ENCODE measurements at places on chromosomes 5 and 9.

- no peak for DNase-seq
Observed at GRCh38 chr9:86690034-86690433, 257.3 kb downstream of the GAS1 start.

DNA sequence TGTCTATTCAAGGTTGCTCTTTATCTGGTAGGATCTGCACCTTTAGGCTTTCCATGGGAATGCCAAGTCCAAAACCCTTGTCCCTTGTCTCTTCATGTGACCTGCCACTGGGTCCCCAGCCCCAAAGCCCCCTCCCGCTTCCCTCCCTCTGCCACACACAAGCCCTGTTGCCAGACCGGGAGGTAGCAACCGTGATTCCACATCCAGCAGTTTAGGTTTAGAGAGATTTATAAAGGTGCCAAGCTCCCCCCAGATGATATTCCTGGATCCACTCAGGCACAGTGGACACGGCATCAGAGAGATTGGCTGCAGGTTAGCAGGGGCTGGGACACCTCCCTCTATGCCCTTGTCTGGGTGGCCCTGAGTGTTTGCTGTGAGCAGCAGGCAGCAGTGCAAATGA lies 504.7 kb downstream of the CCDC171 start:
- DNase-seq = no peak

DNA sequence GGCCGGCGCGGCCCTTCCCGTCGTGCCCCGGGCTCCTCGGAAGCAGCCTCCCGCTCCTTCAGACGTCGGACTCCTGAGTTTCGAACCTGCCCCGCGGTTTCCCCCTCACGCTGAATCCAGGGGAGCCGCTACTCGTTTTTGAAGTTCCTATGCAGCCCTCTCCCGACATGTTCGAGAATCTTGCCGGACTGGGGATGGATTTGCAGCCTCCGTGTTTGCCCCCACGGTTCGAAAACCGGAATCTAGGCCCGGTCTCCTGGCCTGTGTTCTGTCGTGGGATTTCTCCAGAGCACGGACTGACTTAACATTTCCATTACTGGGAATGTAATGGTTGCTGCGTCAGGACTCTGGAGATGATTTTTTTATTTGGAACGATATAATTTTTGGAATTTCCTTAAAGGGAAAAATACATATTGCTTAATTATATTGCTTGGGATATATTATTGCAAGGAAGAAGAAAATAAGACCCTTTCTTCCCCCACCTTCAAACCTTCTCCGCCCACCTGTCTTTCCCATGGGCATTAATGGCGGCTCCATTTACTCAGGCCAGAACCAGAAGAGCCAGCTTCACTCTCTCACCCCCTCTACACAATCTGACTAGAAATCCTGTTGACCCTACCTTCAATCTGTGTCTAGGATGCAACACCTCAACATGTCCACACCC lies 8.5 kb upstream of the MGAT1 start:
- DNase-seq = peak; percentile 31

DNA sequence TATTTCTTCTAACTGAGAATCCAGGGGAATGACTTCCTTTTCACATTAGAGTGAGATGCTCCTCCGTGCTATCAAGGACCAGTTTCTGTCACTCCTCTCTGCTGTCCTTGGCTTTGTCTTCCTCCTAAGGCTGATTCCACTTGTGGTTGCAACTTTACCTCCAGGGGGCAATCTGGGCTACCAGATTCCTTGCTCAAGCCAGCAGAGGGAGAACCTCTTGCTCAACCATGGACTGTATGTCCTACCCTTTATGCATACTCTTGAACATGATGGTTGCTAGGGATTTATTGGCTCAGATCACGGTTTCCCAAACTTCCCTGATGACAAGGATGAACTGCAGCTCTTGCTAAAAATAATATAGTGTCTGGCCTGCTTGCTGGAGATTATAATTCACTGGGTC lies 24.0 kb downstream of the NNT start:
- no peak for DNase-seq

DNA sequence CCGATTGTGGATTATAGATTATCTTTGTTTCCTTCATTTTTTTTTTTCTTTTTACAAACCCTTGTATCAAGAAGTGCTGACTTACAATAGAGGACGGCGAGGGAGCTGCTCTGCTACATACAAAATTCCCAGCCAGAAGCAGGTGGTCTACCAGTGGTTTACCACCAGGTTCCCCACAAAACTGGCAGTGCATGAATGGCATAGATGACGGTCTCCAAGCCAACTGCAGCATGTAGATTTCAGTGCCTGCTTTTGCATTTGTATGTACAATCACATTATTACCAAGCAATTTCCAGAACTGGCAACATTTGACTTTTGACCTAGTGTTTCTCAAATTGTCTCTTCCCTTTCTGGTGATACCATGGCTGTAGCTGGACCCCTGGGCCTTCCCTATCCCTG lies 84.0 kb downstream of the ACER2 start:
- DNase-seq = no peak

GRCh38 chr9:93035821-93036351 lies 22.6 kb upstream of the SUSD3 start:
- no peak for DNase-seq

DNA sequence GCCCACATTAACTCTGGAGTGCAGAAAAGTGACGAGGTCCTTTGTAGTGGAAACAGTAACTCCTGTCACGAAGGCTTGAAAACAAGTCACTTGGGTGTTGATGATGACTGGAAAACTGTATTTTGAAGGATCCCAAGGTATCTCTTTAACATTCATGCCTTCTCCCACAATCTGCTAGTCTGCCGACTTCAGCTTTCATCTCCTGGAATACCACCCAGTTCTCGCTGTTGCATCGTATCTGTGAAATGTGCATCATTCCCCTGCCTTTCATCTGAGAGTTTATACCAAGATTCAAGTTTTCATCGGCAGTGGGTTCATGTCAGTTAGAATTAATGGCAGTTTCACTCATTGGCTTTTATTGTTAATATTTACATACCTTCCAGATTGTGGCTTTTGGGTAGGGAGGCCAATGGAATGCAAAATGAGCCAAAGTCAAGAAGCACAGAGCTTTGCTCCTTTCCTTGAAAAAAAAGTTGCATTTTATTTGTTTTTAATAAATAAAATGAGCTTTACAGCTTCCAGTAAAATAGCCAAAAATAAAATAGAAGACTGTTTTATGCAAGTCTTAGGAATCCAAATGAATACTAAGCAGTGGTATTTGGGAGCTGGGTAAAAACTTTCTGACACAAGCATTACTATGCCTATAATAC lies 575.2 kb upstream of the WWC1 start:
- DNase-seq = no peak

GRCh38 chr5:14102666-14103065 lies 40.5 kb upstream of the TRIO start:
- DNase-seq = no peak

DNA sequence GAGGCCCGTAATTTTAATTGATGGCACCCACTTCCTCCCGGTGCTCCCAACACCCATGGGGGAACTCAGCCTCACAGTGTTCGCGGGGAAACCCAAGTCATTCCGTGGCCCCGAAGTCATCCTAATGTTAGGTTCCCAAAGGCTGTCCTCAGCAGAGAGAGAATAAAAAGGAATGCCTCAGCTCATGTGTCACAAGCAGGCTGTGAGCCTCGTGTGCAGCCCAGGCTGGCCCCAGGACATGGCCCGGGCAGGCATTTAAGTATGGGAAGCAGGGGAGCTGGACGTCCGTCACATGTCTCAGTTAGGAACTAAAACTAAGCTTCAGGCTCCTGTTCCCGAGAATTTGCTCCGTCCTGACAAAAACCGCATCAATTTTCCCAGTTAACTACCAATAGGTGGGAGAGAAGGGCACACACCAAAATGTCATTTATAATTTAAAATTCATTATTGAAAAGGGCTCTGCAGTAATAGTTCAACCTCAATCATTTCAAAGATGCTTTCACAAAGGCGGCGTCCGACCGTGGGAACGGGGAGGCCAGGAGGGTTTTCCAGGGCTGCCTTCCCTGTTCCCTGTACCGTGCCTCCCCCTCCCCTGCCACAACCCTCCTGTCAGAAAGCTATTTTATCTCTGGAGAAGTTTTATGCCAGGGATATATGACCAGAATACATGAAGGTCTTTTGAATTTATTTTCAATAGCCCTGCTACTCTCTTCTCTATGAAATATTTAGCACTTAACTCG lies 137.3 kb downstream of the FSTL4 start:
- DNase-seq = no peak

GRCh38 chr9:102518324-102518723 lies 476.8 kb upstream of the CYLC2 start:
- no peak for DNase-seq

DNA sequence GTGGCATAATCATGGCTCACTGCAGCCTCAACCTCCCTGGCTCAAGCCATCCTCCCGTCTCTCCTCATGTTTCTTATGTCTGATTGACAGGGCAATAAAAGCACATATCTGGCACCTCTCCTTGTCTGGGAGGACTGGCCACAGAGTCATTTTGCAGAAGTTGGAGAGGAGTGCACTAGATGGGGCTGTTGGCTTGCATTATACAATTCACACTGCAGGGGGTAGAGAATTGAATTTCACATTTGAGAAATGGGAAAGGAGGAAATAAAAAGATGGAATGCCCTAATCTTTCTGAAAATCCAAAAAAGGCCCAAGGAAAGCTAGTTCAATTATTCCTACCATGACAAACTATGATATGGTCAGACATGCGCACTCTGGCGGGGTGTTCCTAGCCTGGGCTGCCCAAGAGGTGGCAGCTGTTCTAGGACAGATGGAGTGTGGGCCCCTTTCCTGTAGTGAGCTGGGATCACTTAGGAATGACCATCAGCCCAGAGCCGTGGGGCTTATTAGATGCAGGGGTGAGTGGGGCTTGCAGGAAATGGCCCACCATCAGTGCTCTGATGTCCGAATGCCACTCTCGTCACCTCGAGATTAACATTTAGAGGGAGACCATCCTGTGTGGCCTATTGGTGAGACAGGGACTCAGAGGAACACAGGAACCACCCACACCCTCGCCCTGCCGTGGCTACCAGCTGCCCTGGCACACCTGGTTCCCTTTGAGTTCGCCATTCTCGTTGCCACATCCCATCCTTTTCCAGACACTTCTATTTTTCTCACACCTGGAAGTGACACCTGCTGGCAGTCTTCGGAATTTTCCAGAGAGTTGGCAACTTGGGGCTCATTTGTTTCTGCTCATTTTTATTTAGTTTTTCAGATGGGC lies 21.8 kb upstream of the ANKRD18A start:
- DNase-seq = no peak

- no peak for DNase-seq
Observed at GRCh38 chr5:58066557-58066956, 393.3 kb downstream of the PLK2 start.

DNA sequence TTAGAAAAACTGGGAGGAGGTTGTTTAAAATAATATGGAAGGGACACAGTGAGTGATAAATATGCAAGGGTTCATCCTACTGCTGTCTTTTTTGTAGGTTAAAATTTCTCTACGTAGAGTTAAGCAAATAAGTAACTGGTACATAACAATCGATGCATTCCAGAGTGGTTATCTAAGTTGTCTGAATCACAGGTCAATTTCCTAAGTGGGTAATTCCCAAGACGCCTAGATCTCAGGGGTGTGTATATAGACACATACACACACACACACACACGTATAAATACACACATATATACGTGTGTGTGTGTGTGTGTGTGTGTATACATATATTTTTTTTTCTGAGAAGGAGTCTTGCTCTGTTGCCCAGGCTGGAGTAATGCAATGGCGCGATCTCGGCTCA lies 22.3 kb downstream of the CAAP1 start:
- no peak for DNase-seq

GRCh38 chr9:83043597-83043996 lies 19.3 kb downstream of the RASEF start:
- no peak for DNase-seq

GRCh38 chr9:111599092-111599954 lies at the start of gene PTGR1:
PTGR1 (minus strand) TSS chr9:111599647; CDS start chr9:111597422, 2,225 bp downstream.
- DNase-seq = no peak

GRCh38 chr5:76690037-76690679 lies 25.8 kb upstream of the F2R start:
- DNase-seq = no peak

- no peak for DNase-seq
Observed at GRCh38 chr5:133783481-133783880, 171.1 kb upstream of the FSTL4 start.

GRCh38 chr5:96629774-96630173 lies 32.4 kb upstream of the CAST start:
- DNase-seq = no peak

DNA sequence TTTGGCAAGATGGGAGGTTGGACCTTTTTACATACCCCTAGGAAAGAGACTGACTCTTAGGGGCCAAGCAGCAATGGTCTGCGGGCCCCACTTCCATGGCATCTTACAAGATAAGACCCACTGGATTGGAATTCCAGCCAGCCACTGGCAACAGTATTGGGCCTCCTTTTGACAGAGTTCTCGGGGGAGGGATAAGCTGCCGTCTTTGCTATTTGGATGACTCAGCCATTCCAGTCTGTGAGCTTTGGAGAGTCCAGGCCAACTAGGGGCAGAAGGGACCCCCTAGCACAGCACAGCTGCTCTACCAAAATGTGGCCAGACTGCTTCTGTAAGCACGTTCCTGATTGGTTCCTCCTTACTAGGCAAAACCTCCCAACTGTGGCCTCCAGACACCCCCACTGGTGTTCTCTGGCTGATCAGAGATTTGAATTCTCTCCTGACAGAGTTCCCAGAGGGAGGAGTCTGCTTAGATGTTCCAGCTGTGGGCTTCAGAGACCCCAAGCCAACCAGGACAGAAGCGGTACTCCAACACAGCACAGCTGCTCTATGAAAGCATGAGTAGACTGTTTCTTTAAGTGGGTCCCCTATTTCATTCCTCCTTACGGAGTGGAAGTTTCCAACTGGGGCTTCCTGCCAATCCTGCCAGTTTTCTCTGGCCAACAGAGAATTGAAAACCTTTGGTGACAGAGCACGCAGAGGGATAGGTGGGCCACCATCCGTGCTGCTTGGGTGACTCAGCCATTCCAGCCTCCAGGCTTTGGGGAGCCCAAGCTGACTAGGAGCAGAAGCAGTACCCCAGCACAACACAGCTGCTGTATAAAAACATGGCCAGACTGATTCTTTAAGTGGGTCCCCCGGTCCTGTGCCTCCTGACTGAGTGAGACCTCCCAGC lies 672.1 kb upstream of the RIOK2 start:
- DNase-seq = no peak

DNA sequence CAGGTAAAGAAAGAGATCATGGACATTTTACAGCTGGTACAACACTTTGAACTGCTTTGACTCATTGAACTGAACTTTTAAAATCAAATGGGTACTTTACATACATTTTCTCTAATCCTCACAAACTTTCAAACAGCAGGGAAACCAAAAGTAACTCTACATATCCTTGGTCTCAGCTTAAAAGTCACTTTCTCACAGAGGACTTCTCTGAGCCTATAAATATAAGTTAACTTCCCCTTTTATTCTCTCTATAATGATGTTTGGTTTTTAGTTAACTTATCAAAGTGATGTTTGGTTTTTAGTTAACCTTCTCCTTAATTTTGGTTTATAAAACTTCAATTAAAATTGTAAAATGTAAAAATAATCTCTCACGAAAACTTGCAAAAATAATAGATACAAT lies 209.8 kb downstream of the MCTP1 start:
- DNase-seq = no peak

DNA sequence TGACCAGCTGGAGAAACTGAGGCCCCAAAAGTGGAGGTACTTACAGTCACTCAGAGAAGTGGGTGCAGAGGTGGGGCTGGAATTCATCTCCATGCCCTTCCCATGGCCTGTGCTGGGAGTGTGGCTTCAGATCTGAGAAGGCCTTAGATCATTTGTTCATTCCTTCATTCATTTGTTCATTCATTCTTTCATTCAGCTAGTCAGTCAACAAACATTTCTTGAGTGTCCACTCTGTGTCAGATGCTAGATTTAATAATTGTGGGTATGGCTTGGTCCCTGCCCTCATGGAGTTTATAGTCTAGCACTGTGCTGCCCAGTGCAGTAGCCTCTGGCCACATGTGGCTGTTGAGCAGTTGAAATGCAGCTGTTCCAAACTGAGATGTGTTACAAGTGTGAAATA lies 19.0 kb upstream of the CRB2 start:
- no peak for DNase-seq

Measured in GF-D8 (cell line).